ENCODE measurements at places on chromosomes 6 and 20.

DNA sequence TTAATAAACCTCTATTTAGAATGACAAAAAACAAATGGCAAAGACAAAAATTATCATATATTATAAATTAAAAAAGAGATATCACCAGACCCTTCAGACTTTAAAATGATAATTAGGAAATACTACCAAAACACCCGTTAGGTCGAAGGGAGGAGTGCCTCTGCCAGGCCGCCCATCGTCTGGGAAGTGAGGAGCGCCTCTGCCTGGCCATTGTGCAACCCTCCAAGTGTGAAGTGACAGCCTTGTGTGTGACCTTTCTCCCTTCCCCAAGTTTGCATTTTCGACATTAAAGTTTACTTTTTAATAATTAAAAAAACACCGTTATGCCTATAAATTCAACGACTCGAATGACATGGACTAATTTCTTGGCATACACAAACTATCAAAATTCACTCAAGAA lies 64.5 kb upstream of the TASP1 start:
- DNase-seq = no peak

DNA sequence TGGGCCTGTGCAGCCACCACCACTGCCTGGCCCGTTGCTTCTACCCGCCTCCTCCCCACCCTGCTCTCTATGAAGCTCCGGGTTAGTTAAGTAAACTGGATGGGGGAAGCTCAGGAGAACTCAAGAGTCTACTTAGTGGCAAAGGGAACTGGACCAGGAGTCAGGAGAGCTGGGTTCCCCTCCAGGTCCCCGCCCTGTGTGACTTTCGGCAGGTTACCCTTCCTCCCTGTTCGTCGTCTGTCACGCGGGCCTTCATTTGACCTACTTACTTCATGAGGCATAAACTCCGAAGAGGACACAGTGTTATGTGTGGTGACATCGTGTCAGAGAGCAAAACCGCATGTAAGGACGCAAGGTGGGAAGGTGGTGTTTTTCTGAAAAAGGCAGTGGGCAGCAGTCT lies 75.3 kb downstream of the TCP11 start:
- no peak for DNase-seq

- no peak for DNase-seq
These were observed 91.8 kb upstream of the NHSL1 start for GRCh38 chr6:138590796-138591709.

GRCh38 chr20:63641792-63642523 lies 11.3 kb downstream of the STMN3 start:
- DNase-seq = no peak
